ENCODE measurements at places on chromosomes 7 and 10. TPM values are rescaled to one million over a fixed set of nuclear protein-coding genes. Genes with fewer than 3 reads are reported as not detected.

DNA sequence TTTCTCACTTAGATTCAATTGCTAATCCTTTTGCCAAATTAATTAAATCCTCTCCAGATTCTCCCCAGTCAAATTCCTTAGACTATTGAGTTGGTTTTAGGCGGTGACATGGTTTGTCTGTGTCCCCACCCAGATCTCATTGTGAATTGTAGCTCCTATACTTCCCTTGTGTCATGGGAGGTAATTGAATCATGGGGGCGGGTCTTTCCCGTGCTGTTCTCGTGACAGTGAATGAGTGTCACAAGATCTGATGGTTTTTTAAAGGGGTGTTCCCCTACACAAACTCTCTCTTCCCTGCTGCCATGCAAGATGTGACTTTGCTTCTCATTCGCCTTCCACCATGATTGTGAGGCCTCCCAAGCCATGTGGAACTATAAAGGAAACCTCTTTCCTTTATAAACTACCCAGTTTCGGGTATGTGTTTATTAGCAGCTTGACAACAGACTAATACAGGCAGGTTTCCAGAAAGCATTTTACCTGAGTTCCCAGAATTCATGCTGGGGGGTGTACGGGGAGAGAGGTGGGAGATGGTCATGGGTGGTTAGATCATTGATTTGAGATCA, 44.7 kb upstream of the GARS1 start:
- DNase-seq: no peak

DNA sequence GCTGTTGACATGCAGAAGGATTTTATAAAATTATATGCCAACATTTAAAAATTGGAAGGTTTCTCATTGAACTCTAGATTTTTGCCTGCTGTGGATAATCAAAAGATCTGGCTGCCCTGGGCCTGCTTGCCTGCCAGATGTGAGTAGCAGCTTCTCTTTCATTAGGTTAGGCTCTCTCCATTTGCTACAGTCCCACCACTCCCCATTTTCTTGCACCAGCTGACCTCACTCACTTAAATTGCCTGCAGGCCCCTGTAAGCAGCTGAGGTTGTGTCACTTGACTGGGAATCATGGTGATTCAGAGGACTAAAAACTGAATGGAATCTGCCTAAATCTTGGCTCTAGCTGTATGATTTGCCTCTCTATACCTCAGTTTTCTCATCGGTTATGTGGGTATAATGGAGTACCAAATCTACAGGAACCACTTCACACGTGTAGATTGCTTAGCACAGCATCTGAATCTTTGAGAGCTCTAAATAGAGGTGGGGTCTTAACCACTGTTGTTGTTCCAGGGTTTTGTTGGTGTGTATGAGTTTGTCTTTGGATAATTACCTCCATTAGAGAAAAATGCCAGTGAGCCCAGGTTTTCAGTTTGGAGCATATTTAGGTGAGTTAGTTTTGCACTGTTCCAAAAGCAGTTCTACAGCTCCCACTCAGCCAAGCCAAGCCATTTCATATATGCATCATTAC, 18.6 kb upstream of the RAPGEF5 start:
- DNase-seq: no peak

GRCh38 chr7:46705386-46706255, 784.5 kb upstream of the IGFBP3 start:
- no peak for DNase-seq

Gene EMX2
- 1.3 TPM for total RNA-seq

Measured in glomerular endothelial cell (primary cell).